Amniotic stem cell (primary cell): ENCODE measurements at places on chromosomes 3 and 15.
A peak's percentile ranks its signal among the peaks of the same experiment; 100 is the strongest.

DNA sequence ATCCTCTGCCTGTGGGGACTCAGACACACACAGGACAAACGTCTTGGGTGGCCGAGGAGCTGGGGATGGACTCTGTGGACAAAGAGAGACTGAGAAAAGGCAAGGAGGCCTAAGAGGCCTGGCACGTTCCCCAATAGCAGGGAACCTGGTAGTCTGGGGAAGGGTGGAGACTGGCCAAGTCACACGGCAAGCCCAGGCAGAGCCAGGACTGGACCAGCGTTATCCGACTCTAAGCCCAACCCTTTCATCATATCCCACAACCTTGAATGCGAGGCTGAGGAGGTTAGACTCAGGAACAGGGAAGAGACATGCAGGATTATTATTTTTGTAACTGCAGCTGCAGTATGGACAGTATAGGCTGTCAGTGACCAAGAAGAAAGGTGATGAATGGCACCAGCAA is 53.4 kb downstream of the SLC6A11 start:
- no peak for DNase-seq

- no peak for DNase-seq
These were observed 33.6 kb downstream of the VPS13C start for GRCh38 chr15:62026487-62027262.

GRCh38 chr15:85388566-85389305 is 8.3 kb downstream of the AKAP13 start:
- no peak for DNase-seq

DNA sequence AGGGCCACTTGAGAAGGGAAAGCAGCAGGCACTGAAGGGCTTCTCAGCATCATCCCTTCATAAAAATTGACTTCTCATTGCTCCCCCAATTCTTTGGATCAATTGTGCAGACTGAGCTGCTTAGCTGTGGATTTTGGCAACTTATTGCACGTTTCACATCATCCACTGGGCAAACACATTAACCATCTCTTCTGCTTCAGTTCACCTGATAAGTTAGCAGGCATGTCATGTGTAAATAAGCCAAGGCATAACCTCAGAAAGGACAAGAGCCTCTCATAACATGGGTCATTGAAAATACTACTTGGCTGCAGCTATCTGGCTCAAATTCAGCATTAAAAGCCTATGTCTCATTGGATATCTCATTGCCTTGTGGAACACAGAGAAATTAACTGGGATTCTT is 366.5 kb downstream of the LRRC3B start:
- no peak for DNase-seq

DNA sequence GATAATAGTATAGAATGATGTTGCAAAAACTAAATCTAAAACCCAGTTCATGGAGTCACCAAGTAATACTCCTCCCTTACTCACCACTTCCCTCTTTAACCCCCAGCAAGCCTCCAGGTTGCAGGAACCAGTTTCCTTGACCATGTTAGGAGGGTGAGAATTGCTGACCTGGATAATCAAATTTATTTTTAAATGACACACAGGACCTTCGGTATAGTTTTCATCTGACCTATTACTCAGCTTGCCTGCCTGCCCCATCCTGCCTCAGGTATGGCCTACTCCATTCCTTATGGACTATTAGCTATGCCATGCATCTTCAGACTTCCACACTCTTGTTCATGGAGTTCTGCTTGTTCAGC is 883 bp downstream of the RTP4 start:
- DNase-seq = no peak

DNA sequence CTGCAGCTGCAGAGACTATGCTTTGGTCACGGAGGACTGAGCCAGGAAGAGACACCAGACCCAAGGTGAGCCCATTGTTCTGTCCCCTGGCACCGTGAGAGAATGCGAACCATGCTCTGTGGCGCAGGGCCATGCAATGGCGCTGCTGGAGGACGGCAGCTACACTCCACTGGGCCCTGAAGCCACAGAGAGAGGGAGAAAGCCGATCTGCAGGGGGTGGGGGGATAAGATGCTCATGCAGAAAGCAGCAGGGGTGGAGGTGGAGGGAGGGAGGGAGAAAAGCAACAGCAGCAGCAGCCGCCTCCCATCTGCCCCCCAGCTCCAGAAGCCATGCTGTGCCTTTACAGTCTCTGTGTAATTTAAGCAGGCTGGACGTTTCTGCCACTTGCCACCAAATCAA is 5.3 kb downstream of the BDH1 start:
- DNase-seq = no peak

DNA sequence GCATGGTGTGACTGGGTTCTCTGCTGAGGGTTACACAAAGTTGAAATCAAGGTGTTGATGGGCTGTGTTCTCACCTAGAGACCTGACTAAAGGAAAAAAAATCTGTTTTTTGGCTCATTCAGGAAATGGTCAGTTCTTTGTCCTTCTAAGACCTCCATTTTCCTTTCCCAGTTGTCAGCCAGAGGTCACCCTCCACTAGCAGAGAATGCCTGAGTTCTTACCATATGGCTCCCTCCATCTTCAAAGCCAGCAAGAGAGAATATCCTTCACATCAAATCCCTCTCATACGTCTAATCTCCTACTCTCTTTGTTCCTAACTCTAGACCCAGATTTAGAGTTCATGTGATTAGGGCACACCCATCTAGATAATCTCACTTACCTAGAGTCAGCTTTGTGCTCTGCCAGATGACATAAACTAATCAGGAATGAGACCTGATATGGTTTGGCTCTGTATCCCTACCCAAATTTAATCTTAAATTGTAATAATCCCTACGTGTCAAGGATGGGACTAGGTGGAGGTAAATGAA is 19.4 kb downstream of the ANKRD28 start:
- no peak for DNase-seq

DNA sequence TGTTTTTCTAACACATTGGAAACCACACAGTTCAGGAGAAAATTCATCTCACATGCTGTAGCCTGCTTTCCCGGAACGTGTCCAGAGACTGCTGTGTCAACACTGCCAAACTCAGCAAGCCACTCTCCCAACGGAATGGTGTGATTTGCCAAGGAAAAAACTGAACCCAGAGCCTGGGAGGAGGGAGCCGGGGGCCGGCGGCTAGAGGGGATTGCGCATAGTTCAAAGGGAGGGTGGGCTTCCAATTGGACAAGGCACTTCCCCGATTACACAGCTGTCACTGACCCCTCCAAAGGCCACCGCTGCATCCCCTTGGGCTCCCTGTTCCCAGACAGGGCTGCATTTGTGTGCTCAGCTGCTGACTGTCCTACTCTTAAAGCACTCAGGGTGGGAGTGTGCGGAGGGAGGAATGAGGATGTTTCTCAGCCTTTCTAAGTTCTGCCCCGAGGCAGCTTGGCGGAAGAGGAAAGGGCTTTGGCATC is 256.2 kb downstream of the ZNF621 start:
- DNase-seq = no peak

DNA sequence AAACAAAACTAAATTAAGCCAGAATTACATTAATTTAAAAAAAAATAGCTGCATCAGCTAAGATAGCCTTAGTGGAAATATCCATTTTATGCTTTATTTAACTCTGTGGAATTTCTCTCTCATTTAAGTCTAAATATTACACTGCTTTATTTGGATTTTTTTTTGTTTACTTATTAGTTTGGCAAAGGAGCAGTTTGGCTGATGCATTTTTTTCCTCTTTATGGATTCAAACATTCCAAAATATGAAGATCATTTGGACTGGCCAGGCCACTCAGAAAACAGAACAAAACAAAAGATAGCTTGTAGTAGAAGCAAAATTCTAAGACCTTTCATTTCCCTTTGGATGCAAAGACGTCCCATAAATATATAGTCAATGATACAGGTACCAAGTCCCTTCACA is 707.3 kb upstream of the UBE2E2 start:
- DNase-seq = no peak

GRCh38 chr3:162337630-162338029 is 841.0 kb downstream of the OTOL1 start:
- no peak for DNase-seq

DNA sequence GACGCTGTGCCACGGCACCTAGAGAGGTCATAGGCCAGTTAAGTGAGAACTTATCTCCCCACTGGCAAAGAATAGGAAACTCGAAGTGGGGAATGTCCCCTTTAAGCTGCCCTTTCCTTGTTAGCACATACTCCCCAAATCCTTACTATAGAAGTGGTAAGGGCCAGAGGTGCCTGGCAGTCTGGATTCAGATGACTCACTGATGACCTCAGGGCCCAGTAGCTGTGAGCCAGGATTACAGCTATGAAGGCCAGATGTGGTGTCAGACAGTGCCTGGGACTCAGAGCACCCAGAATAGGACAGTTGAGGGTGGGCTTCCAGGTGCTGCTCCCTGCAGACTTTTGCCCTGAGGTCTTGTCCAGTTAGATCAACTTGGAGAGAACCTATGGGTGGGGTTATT is 37.7 kb downstream of the PDIA5 start:
- peak; percentile 45 for DNase-seq

DNA sequence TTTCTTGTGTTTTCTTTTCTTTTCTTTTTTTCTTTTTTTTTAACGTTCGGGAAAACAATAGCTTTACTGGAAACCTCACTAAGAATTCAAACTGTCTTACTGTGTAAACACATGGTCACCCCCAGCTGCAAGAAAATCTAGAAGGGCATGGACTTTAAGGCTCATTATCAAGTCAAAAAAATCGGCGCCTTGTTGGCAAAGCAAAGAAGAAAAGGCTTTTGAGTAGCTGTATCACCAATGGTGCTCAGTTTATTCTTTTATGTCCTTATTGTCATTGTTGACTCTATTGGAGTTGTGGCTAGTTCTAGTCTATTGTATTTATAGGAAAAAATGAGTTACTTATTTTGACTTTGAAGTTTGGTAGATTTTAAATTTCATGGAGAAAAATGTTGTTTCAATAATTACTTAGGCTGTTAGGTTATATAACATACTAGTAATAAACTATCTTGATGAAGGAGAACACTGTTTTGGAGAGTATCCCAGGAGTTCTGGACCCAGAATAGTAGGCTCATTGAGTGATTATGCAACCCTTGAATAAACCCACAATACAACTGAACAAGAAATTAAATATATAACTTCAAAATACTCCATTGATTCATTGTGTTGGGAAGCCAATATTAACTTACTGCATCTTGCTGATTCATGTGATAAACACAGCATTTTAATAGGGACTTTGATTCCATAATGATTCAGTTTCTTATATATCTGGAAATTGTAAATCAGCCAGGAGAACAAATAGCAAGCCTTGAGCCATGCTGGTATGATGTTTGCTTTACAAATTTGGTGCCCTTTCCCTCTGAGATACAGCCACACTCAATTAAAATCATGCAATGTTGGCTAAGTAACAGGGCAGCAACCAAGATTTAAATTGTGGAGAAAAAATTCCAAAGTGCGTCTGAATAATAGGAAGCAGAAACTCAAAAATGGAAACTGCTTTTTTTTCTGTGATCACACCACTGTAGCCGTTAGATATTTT is 27.8 kb upstream of the GOLIM4 start:
- DNase-seq = no peak

- no peak for DNase-seq
These were observed 27.9 kb upstream of the SV2B start for GRCh38 chr15:91072161-91072560.

DNA sequence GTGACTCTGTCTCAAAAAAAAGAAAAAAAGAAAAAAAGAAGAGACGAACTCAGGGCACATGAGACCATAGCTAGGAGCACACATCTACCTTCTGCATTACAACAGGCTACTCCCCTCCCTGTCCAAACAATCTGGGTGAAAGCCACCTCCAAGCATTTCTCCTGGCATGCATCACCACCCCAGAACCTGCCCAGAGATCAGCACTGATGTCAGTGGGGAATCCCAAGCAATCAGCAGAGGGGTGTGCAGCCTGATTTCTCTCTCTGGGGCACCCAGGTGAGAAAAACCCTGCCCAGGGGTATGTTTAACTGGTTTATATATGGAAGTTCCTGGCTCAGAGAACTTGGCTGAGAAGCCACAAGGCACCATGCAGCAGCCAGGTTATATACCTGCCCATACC is 59.4 kb downstream of the CDC25A start:
- no peak for DNase-seq

DNA sequence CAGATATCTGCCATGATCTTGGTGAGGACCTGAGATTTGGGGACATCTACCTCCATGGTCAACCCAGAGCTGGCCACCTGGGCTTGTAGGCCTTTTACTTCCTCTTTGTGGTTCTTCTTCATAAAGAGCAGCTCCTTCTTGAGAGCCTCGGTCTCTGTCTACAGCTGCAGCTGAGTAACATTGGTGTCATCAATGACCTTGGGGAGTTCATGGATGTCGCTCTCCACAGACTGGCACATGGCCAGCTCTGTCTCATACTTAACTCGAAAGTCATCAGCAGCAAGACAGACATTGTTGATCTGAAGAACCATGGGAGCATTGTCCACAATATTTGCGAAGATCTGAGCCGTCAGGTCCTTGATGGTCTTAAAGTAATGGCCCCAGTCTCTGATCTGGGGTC is 15.7 kb upstream of the RASA2 start:
- DNase-seq = no peak

DNA sequence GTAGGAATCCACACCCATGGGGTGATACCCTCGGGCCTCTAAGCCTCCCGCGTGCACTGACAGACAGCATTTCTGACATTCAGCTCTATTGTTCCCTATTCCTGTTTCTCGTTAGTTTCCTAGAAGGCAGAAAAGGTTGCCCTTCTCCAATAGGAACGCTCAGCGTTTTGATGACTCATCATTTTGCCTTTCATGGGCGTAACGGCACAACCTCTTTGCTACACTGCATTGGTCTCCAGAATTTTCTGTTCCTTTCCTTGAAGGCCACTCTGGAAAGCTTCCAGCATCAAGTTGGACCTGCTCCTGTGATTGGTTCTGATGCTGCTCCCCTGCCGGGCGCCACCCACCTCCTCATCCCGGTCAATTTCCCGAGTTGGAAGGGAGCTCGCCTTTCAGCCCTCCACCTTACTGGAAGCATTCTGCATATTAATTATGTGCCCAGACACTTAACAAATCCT is 13.0 kb upstream of the TNK2 start:
- no peak for DNase-seq

- DNase-seq = peak; percentile 89
These were observed 860 bp downstream of the ATG3 start for GRCh38 chr3:112560721-112561483.

DNA sequence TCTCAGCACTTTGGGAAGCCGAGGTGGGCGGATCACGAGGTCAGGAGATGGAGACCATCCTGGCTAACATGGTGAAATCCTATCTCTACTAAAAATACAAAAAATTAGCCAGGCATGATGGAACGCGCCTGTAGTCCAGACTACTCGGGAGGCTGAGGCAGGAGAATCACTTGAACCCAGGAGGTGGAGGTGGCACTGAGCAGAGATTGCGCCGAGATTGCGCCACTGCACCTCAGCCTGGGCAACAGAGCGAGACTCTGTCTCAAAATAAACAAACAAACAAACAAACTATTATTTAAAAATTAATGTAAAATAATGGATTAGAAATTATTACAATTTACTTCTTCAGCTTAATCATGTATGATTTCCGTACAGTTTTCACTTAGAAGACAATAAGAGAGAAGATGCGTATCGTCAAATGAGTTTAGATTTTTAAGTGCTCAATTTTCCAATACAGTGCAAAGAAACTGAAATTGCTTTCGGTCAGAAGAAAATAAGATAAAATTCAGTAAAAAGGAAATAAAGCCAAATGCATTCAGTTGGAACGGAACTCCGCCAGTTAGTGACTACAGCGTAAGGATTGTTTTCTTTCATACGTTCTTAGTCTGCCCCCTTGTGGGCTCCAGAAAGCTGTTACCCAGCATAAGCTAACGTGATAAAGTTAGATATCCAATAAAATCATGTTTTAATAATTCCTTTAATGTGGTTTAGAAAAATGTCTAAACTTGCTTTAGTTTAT is 24.8 kb downstream of the AADAC start:
- DNase-seq = peak; percentile 74

- no peak for DNase-seq
These were observed 188.5 kb upstream of the TLE3 start for GRCh38 chr15:70286113-70286806.

- DNase-seq = no peak
These were observed 298.3 kb downstream of the MEX3B start for GRCh38 chr15:81747482-81747881.
